ENCODE measurements at places on chromosomes 11 and 22.

GRCh38 chr11:101705972-101706371 lies 122.2 kb upstream of the TRPC6 start:
- no peak for DNase-seq

DNA sequence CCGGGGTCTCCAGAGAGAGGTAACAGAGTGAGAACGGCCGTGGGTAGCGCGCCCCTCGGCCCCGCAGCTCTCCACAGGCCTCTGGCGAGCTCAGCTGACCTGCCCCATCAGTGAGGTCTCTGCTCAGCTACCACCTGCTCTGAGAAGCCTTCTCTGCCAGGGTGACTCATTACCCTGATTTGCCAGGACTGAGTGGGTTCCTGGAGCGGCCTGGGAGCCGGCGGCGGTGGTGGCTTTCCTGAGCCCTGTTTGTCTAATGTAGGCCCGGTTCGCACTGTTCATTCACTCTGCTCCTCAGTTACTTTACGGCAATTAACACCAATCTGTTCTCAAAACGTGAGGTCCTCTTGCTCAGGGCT lies 351.0 kb upstream of the B3GAT1 start:
- no peak for DNase-seq

DNA sequence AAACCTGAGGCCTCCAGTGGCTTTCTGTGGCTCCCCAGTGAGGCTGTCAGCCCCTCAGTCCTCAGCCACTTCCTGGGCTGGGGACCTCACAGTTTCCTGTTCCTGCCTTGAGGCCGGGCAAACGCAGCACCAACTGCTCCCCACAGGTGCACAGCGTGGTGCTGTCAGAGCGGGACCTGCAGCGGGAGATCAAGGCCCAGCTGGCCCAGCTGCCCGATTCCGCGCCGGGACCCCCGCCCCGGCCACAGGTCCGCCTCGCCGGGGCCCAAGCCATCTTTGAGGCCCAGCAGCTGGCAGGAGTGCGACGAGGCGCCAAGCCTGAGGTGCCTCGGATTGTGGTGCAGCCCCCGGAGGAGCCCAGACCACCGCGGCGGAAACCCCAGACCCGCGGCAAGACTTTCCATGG lies 5.4 kb downstream of the TBC1D10C start:
- no peak for DNase-seq

DNA sequence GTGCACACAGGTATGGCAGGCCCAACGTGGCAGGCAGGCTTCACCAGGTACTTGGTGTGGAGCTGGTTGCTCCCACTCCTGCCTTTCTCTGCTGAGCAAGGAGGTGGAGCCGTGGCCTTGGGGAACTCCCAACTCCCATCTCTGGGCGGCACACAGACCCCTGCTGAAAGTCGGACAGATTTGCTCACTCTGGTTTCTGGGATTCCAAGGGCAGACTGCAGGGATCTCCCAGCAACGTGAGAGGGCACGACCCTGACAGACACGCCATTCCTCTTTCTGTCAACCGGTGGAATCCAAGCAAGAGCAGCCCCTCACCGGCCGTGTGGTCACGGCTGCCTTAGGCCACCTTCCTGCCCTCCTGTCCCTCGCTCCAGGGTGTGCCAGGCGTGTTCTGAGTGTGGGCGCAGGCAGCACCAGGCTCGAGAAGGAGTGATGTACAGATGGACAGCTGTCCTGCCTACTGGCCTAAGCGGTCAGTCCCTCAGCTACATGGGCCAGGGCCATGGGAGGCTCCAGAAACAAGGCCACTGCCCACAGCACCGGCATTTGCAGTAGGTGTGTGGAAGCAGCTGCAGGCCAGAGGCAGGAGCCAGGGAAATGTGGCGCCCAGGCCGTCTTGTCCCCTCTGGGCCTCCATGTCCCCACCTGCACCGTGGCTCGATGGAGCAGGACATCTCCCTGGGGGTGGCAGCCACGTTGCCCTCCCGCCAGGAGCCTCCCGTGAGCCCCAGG lies 13.7 kb upstream of the PPARA start:
- no peak for DNase-seq

- no peak for DNase-seq
Observed at GRCh38 chr22:42490243-42490832, 29.3 kb downstream of the RRP7A start.

DNA sequence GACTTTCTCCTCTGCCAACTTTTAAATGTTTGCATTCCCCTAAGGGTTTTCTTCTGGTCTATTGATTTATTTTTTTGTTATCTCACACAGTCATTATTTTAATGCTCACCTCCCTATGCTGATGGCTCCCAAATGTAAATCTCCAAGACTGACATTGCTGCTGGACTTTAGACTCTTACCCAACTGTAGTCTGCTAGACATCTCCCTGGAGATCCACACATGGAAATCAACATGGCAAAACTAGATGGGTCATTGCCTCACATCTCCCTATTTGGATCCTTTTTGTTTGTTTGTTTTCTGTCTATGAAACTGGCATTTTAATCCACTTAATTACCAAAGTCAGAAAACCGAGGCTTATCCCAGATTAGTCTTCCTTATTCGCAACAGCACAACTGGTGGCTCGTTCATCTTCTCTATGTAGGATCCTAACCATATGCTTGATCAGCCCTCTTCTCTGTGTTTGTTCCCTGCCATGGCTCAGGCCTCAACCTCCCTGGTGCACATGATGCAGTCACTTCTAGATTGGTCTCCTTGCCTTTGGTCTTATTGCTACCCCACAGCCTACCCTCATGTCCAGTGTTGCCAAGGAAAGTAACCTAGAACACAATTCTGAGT lies 37.3 kb downstream of the SC5D start:
- DNase-seq: no peak

GRCh38 chr22:34645375-34645774 lies 420.6 kb upstream of the ISX start:
- no peak for DNase-seq

GRCh38 chr22:26135806-26136205 lies 33.5 kb upstream of the SEZ6L start:
- no peak for DNase-seq

GRCh38 chr22:33440756-33441155 lies 382.6 kb upstream of the SYN3 start:
- DNase-seq: no peak

- DNase-seq: peak; percentile 94
Observed at GRCh38 chr11:110429731-110430266, at the start of gene FDX1. Gene FDX1, plus strand, starts transcription at chr11:110429948. Its CDS starts 173 bp downstream, at chr11:110430121.

DNA sequence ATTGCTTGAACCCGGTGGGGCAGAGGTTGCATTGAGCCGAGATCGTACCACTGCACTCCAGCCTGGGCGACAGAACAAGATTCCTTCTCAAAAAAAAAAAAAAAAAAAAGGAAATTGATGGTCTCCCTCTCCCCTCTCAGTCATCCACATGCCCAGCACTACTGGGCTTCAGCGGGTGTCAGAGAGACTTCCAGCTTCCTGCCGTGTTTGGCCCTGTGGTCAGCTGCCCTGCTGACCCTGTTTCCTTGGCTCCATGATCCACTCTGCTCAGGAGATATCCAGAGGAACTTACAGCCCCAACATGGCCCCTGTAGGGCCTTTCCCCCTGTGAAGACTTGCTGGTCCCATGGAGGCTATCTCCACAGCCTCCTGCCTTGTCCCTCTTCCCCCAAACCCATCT lies 6.1 kb upstream of the PNPLA3 start:
- DNase-seq: no peak

- DNase-seq: no peak
Observed at GRCh38 chr11:129396454-129396853, 20.8 kb downstream of the BARX2 start.

- no peak for DNase-seq
Observed at GRCh38 chr11:94856443-94856842, 88.3 kb downstream of the AMOTL1 start.

DNA sequence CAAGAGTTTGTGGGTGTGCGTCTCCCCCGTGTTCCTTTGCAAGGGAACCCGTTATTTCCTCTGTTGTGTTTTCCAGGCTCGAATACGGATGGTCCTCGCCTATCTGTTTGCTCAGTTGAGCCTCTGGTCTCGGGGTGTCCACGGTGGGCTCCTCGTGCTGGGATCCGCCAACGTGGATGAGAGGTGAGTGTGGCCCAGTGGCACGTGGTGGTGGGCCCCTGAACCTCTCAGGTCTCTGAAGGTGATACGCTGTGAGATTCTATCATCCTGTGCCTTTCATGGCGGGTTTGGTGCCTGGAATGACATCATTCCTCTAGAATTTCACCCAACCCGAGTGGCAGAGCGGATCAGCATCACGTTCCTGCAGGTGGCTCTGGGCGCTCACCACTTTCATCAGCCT lies 32.5 kb downstream of the NADSYN1 start:
- DNase-seq: peak; percentile 62

- DNase-seq: no peak
Observed at GRCh38 chr11:69166218-69167115, 10.7 kb downstream of the SMIM38 start.

DNA sequence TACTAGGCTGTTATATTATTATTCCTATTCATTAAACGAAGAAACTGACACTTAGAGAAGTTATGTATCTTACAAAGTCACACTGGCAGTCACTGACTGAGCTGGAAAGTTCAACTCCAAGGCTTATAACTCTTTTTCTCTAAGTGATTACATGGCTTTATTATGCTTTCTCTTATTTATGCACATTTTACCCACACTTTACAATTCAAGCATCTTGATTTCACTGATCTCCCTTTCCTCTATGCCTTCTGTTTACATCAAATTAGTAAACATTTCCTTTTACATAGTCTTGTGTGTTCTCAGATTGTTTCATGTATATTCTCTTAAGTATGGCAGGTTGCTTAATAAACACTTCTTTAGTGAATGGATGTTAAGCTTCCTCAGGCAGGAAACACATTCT lies 66.0 kb downstream of the CLPB start:
- no peak for DNase-seq

DNA sequence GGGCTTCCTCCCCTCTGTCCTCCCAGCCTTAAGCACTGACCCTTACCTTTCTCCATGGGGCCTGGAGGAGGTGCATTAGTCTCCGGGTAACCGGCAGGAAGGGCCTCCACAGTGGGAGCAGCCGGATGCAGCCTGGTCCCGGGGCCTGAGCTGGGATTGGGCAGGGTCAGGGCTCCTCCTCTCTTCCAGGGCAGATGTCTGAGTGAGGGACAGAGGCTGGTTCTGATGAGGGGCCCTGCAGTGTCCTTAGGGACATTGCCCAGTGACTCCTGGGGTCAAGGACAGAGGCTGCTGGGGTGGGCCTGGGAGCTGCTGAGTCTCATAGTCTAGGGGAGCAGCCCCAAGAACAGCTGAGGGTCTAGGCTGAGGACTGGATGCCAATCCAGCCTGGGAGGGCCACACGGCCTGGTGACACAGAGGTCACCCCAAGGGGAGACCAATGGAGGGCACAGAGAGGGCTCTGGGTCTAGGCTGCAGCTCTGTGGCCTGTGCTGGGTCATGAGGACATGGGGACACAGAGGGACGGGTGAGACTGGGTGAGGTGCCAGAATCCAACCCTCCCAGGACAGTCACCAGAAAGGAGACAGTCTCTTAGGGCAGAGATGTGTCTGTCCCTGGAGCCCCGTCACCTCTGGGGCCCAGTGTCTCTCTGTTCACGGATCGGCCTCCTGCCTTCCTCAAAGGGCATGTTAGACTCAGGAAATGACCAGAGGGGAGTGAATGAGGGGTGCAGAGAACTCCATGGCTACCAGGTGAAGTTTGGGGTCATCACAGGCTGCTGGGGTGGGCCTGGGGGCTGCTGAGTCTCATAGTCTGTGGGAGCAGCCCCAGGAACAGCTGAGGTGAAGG lies 6.5 kb downstream of the IGLL5 start:
- DNase-seq: no peak

GRCh38 chr22:30265131-30265720 lies 1.4 kb downstream of the OSM start:
- no peak for DNase-seq
